ENCODE measurements at places on chromosomes 3 and 15.

- DNase-seq: no peak
Observed at GRCh38 chr15:77387365-77388105, 32.4 kb downstream of the PEAK1 start.

- no peak for DNase-seq
Observed at GRCh38 chr3:98359993-98360675, 6.5 kb downstream of the OR5K4 start.

DNA sequence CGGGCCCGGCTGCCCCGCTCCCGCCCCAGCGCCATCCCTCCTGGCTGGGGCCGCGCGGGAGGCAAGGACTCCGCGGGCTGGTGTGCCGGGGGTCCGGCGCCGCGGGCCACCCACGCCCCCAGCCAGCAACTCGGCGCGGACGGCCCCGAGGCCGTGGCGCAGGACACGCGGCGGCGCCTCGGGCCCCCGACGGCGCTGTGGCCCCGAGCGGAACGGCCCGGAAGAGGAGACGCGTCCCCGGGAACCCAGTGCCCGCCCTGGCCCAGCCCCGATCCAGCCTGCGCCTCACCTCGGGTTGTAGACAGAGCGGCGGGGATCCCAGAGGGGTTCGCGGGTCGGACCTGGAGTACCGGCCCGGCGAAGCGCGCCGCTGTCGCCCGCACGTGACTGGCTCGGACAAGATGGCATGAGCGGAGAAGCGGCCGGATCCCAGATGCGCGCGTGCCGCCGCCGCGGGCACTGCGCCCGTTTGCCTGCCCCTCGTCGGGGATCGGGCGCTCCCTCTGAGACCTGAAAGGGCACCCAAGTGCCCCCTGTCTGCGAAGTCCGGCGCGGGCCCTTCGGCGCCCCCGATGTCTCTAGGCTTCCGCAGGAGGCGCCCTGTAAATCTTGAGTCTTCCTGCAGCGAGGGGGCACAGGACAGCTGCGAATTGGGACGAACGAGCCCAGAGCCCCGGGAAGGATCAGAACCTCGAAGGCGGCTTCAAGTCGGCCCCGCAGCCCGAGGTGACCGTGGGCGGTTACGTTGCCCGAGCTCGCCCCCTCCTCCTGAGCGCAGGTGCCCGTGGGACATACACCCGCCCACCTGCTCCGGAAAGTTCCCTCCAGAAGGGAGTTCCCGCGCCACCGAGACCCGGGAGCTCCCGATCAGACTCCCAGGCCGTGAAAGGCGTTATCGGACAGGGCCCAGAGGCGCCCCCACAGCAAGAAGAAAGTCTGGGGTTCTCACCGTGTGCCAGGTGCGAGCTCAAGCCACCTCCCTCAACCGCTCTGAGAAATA lies 598 bp upstream of the SFMBT1 start:
- DNase-seq: peak; percentile 49

- DNase-seq: no peak
Observed at GRCh38 chr15:75107516-75107907, 84.1 kb downstream of the PPCDC start.

GRCh38 chr15:29571792-29572431 lies 250.4 kb downstream of the TJP1 start:
- no peak for DNase-seq

DNA sequence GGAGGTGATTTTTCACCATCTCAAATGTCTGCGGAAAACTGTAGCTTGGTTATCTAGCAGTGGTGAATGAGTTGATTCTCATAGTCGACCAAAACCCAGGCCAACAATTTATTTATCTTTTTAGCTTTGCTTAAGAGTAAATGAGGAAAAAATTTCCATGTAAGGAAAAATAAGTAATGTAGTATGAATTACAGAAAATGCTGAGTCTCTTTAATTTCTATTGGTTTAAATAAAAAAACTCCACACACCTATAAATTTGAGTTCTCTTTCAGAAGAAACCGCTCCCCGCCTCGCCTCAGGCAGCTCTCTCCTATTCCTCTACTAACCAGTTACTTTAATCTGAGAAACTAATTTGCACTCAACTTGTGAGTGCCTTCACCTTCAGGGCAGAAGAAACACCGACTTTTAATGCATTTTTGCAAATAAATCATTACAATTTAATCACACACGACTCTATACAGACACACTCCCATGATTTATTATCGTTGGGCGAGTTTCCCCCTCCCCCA lies 540 bp upstream of the RSRC1 start:
- no peak for DNase-seq

GRCh38 chr3:117793622-117794265 lies 1084.2 kb downstream of the TUSC7 start:
- DNase-seq: no peak

DNA sequence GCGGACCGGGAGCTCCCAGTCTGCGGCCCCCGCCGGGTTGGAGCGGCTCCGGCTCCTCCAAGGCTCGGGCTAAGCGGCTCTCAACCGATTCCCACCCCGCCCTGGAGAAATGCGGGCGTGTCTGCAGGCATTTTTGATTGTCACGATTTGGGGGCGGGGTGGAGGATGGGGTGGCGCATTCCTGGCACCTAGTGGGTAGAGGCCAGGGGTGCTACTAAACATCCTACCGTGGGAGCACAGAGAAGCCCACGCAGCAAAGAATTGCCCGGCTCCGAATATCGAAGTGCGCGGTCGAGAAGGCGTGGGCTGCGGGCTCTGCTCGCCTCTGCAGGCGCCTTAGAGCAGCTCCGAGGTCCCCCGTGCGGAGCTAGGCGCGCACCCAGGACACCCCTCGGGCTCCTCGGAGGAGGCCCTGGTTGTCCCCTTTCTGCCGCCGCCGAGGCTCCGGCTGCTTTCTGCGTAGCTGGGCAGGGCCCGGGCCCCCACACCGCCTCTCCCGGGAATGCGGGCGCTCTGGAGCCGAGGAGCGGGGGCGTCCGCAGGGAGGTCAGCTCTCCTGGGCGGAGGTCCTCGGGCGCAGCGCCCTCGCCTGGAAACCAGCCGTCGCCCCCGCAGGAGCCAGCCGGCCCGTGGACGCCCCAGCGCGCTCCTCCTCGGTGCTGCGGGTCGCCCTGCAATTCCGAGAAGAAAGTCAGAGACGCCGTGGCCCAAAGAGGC lies 16.5 kb upstream of the LAMP3 start:
- peak; percentile 44 for DNase-seq

GRCh38 chr15:76138436-76138835 lies 78.7 kb downstream of the TMEM266 start:
- no peak for DNase-seq

GRCh38 chr15:36988947-36989346 lies 111.4 kb downstream of the MEIS2 start:
- DNase-seq: no peak

GRCh38 chr3:187084126-187084525 lies 55.2 kb downstream of the RPL39L start:
- DNase-seq: no peak

GRCh38 chr3:193865896-193866480 lies 270.0 kb upstream of the HES1 start:
- no peak for DNase-seq

DNA sequence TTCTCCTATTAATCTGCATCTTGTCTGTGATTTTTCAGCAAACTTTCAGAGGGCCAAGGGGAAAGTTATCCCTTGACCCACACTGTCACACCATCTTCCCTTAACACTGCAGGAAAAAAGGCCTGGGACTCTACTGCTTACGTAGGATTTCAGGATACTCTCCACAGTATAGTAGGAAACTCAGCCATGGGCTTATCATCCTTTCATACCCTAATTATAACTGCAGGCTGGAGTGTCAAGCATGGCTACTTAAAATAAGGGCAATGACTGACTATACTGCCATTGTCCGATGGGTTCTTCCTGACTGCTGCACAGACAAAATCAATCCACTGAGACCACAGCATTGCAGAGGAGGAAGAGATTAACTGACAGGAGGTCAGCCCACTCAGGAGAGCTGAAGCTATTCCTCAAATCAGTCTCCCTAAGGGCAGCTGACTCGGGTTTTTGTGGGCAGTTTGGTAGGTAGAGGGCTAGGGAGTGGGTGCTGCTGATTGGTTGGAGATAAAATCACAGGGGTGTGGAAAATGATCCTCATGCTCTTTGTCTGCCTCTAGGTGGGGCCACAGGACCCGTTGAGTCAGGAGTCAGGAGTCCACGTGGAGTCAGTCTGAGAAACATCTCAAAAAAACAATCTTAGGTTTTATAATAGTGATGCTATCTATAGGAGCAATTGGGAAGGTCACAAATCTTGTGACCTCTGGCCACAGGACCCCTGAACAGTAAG lies 118.2 kb upstream of the STRIT1 start:
- no peak for DNase-seq

- DNase-seq: no peak
Observed at GRCh38 chr3:87227835-87228144, 681 bp downstream of the CHMP2B start.

All from stimulated activated CD8-positive, alpha-beta memory T cell treated with anti-CD3 and anti-CD28 coated beads, Interleukin-2, amount 100 ng/mL, for 48 hours (primary cell).